ENCODE measurements at places on chromosomes 11 and 22.

GRCh38 chr11:33670250-33671011 lies 30.2 kb downstream of the C11orf91 start:
- DNase-seq: no peak

DNA sequence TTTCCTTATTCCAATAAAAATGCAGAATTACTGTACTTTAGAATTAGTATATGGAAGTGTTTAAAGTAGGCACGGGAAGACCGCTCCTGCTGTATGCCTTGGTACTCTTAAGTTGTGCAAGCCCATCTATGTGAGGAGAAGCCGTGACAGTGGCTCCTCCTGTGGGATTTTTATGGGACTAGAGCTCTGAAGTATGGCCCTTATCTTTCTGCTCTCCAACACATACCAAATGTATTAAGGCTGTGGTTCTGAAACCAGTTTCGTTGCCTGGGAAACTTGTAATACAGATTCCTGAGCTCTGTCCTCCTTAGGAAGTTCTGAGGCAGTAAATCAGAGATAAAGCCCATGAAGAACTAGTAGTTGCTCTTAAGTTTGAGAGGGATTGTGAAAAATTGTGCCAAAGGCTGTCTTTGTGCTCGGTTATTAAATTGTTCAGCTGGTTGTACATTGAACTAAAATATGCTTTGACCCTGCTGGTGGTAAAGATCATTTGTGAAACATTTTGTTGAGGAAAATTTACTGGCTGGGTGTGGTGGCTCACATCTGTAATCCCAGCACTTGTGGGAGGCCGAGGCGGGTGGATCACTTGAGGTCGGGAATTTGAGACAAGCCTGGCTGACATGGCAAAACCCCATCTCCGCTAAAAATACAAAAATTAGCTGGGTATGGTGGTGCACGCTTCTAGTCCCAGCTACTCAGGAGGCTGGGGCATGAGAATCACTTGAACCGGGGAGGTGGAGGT lies 29.3 kb downstream of the RTN3 start:
- no peak for DNase-seq

DNA sequence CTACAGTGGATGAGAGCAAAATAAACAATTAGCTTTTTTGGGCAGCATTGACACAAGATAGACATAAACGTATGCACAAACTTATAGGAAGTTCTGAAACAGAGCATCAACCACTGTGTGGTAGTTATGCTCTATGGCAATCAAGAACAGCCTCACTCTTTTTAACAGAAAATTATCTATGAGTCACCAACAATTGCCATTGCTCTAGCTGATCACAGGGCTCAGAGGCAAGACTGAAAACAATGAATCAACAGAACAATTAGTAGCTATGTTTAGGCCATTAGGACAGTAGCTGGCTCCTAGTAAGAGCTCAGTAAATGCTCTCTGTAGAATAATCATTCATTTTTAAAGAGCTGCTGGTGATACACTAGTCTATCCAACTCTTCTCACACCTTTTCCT lies 34.9 kb upstream of the PICALM start:
- DNase-seq: no peak

DNA sequence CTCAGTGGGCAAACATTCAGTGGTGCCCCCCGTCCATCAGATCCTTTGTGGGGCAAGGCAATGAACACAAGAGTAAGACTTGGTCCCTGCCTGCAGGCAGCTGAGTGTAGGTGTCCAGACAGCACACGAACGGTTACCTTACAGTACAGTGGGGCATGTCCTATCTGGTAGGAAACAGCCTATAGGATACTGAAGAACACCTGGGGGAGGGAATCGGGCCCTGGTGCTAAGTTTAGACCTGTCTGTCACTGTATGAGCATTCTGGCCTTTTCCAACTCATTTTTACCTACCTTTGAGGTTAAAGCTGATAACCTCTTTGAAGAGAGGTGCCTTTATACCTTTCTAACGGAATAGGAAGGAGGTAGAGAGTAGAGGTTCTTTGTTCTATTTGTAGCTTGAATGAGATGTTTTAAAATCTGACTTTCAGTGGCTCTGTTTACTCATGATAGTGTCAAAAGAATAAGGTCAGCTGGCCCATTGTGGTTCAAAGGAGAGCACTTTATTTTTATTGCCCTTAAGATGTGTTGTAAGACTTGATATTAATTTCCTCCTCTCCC lies 8.9 kb downstream of the ZNRF3 start:
- no peak for DNase-seq

GRCh38 chr22:35620624-35621251 lies 3.6 kb upstream of the MB start:
- DNase-seq: no peak

DNA sequence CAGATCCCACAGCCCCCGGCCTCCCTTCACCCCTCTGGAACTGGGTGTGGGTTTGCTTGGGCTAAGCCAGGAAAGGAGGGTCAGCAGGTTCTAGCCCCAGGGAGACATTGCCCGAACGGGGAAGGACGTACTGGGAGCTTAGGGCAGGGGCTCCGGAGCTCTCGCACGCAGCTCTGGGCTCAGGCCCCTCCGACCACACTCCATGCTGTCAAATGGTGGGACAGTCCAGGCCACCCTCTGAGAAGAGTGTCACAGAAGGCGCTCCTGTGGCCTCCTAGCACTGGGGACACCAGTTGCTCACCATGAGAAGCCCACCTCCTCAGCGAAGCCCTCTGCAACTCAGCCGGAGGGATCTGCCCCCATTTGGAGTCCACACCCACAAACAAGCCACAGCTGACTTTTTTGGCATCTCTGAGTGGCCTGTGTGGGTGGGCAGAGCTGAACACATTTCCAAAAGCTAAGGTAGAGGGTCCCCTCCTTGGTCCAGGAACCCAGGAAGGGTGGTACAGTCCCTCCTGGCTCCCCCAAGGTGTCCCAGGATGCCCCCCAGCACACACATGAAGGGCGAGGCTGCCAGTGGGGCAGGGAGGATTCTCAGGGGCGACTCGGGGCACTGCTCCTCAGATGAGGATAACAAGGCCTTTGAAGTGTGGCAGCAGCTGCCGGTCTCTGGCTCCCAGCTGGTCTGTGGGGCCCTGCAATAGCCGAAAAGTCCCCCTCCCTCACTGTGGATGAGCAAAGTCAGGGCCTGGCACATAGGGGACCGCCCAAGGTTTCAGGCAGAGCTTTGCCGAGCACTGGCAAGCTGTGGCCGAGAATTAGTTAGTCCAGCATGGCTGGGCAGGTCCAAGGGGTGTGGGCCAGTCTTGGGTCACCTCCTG lies 13.0 kb upstream of the TEF start:
- no peak for DNase-seq

DNA sequence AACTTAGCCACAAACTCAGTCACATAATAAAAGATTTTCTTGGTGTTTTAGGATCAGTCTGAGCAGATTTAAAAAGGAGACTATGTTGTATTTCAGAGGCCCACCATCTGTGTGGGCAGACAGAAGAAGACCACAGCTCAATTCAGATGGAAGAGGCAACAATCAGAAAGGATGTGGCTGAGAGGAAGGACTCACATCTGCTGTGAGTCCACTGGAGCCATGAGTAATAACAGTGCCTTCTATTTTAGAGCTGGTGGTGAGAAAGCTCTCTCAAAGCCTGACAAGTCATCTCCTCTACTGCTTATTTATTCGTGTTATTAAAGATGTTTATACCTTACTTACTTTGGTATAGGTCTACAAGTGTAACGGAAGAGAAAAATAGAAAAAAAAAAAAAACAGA lies 357.2 kb downstream of the OPCML start:
- no peak for DNase-seq

- no peak for DNase-seq
Measured at GRCh38 chr11:74009675-74010305, 905 bp upstream of the UCP3 start.

- DNase-seq: no peak
Measured at GRCh38 chr11:1230456-1231395, 7.9 kb downstream of the MUC5B start.

GRCh38 chr11:91248199-91248807 lies 976.3 kb upstream of the FAT3 start:
- peak; percentile 2 for DNase-seq

- DNase-seq: no peak
Measured at GRCh38 chr11:95500466-95500865, 269.5 kb upstream of the SESN3 start.

DNA sequence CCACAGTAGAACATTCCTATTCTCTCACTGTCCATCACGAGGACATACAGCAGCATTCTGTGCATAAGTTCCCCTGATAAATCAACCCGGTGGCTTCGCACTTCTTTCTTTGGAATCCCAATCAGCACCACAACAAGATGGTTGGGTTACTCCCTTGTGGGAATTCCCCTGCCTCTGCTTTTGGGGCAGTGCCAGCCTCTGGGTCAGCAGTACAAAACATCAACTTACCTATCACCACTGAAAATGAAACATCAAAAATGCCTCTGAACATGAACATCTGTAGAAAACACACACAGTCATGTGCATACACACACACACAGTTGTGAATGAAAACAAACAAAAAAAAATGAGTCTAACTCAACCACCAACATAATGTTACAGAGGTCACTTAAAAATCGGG lies 79.3 kb downstream of the KCNA4 start:
- DNase-seq: no peak

- DNase-seq: no peak
Measured at GRCh38 chr11:69496631-69497220, 15.3 kb downstream of the LINC01488 start.

Measured in CD4-positive, alpha-beta T cell treated with Interleukin-2 at 100 ng/mL for 4 hours (primary cell).